ENCODE measurements at places on chromosomes 3 and 15.

DNA sequence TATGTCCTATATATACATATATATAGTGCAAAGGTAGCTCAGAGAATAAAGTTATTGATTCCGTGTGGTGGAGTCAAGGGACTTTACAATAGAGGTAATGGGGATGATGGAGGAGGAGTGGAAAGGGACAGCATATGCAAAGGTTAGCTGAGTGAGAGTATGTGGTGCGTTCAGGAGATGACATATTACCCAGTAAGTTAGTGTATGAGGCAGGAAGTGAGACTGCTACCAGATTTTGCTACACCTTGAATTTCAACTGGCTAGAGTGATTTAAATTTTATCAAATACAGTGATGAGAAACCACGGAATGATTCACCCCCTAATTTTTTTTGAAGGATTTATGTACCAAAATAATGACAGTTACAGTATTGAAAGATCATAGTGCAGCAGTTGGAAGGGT is 2.8 kb downstream of the ACTL6A start:
- DNase-seq, result no peak

DNA sequence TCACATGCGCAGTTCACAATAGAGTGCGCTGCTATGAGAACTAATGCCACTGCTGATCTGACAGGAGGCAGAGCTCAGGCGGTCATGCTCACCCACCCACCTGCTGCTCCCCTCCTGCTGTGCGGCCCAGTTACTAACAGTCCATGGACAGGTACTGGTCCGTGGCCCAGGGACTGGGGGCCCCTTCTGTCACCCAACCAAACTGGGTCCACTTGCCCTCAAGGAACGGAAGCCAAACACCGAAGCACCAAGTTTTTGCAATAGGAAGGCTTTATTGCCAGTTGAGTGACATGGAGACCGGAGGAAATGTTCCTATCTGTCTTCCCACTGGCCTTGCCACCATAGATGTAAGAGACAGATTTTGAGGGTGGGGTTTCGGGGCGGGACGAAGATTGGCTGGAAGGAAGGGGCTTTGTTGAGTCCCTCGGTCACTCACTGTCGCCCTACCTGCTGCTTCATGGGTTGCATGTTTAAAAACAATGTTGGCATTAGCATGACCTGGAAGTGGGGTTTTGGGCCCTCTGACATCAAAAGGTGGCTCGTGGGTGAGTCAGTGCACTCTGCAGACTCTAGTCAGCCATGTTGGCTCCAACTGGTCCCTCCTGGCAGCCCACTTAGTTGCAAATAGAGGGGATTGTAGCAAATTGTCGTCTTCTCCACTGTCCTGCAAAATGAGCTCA is 141.0 kb downstream of the TJP1 start:
- no peak for DNase-seq

- DNase-seq, result no peak
These were observed 12.1 kb downstream of the OSBPL10 start for GRCh38 chr3:31968927-31969418.

DNA sequence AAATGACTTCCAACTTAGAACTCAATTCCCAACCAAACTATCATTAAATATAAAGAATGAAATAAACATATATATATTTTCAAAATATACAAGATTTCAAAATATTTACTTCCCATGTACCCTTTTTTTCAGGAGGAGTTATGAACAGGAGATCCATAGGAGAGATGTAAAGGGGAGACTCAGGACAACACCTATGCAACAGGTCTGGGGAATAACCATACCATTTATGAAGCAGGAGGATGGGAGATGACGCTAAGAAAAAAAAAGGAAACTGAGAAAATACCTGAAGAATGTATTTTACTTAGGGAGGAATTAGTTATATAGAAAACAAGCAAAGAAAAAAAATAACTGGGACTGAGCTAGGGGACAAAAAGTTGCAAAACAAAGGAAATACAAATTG is 23.8 kb downstream of the INTS14 start:
- DNase-seq, result no peak

DNA sequence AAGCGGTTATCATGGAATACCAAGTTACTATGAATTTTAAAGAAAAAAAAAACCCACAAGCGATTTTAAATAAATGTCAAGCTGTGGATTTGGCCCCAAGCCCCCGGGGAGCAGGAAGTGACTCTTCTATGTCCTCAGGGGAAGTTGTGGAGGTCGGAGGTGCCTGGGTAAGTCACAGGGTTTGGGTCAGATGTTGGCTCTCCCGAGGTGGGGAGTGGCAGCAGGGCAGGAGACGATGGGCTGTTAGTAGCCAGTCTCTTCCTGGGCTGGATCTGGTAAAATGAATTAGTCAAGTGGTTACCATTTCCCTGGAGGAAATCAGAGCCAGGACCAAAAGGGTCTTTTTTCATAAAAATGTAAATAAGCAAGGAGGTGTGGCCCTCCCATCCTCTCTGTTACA is 316.7 kb downstream of the TLE3 start:
- no peak for DNase-seq

GRCh38 chr15:90638201-90638691 is 78.9 kb upstream of the BLM start:
- no peak for DNase-seq

- DNase-seq, result no peak
These were observed 5.6 kb downstream of the LINGO1 start for GRCh38 chr15:77627067-77627466.

- no peak for DNase-seq
These were observed at the start of gene TMEM108 for GRCh38 chr3:133038089-133038730. Gene TMEM108, plus strand, starts transcription at chr3:133038391.

DNA sequence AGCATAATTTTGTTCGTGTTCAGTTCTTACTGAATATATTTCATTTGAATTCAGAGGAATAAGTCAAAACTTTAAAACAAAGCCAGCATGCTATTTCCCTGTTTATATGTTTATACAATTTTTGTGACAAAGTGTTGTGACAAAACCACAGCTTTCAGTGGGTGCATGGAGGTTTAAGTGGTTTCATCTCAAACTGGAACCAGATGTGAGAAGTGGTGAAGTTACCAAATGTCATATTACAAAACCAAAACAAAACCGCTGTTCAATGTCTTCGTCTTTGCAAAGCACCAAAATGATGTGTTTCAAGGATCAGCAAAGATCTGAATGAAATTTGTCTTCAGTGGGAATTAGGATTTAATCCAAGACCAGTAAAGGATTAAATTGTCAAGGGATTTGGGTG is 59.3 kb upstream of the OSTN start:
- no peak for DNase-seq

- DNase-seq, result no peak
These were observed 11.2 kb downstream of the LRIG1 start for GRCh38 chr3:66489581-66489980.

DNA sequence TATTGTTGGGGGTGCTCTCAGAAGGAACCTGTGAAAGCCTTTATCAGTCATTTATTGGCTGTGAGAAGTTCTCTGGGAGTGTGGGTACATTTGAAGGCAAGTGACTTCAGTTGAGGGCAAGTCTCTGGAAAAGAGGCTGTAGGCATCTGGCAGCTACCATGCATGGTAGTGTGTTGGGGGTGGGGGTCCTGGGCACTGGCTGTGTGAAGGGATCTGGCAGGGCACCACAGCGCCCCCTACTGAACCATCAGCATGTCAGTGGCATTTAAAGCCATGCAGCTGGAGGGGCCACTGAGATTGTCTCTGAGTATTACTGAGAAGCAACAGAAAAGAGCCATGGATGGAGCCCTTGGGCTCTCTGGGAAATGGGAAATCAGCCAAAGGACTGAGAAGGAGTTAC is 30.6 kb downstream of the CRTAP start:
- no peak for DNase-seq

DNA sequence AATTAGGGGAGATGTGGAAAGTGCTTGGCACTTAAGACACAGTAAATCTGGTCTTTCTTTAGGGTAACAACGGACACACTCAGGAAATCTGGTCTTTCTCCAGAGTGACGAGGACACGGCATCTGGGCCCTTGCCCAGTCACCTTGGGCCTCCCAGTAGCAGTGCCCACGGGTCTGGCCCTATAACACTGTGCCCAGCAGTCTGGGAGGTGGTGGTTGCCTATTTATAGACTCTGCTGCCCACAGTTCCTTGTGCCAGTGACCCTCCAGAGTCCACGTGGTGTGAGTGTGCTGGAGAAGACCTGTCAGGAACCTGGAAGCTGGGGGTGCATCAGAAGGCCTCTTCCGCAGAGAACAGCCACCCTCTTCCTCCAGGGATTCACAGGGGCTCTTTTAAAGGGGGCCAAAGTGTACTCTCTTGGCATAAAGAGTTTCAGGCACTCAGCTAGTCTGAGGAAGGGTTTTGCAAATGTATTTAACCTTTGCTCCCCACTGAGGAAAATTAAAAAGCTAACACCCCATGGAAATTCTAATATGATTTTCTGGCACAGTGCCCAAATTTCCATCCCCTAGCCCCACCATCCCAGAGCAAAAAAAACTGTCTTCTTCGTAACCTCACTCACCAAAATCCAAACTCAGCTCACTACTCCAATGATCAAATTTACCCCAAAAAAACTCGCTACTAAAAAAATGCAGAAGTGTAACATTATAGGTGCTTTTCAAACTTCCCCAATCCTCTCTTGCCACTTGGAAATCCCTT is 15.4 kb downstream of the WNT5A start:
- no peak for DNase-seq

- DNase-seq, result no peak
These were observed 511.4 kb upstream of the MCTP2 start for GRCh38 chr15:93719921-93720351.

- DNase-seq, result no peak
These were observed 47.9 kb downstream of the YEATS2 start for GRCh38 chr3:183745300-183746098.

DNA sequence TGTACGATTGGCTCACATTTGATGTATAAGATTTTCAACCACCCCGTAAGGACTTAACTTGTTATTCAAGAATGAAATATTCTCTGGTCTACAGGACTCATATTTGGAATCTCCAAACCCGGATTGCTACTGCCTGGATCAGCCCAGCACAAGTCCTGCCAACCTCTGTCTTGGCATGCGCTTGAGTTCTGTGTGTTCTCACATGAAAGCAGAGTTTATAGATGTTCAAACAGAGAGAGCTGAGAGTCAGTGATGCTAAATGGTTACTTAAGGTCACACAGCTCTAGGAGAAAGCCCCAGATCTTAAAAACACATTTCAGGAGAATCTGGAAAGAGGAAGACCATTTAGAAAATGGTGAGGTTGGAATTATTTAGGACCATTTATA is 268.0 kb upstream of the TBL1XR1 start:
- DNase-seq, result no peak

- DNase-seq, result peak; percentile 13
These were observed 455 bp upstream of the ABHD17C start for GRCh38 chr15:80694611-80695098.

DNA sequence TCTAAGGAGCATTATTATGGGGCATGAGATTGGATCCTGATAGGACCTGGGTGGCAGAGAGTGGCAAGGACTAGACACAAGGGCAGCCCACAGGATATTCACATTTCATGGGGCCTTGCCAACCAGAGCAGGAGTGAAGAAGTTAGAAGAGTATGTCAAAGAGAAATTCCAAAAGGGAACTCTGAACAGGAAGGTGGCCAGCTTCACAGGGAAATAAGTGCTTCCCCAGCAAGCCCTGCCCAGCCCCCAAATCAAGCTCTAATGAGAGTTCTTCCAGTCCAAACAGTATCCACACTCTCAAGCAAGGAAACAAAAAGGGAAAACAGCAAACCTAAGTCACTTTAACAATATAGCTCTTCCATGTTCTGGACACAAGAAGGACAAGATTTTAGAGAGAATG is 130.2 kb upstream of the COL8A1 start:
- no peak for DNase-seq

DNA sequence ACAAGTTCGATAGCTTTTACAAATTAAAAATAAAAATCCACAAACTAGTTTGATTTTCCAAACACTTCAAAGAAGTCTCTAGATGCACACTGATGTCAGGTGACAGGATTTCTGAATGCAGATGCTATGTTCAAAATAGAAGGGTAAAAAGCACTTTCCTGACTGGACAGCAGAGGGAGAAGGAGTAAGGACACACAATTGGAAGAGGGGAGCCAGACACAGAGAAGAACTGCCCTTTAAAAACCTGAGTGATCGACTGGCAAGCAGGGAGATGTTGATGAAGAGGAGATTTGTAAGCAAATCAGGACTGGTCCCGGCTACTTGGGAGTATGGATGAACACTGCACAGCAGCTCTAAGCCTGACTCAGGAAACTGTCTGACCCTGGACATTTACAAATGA is 612.8 kb downstream of the MAGI1 start:
- DNase-seq, result no peak

GRCh38 chr3:49421890-49422378 is 339 bp downstream of the AMT start:
- DNase-seq, result no peak

GRCh38 chr3:141312354-141313092 is 55.8 kb upstream of the ZBTB38 start:
- no peak for DNase-seq

- no peak for DNase-seq
These were observed 229.9 kb upstream of the TRIM42 start for GRCh38 chr3:140448001-140448400.

DNA sequence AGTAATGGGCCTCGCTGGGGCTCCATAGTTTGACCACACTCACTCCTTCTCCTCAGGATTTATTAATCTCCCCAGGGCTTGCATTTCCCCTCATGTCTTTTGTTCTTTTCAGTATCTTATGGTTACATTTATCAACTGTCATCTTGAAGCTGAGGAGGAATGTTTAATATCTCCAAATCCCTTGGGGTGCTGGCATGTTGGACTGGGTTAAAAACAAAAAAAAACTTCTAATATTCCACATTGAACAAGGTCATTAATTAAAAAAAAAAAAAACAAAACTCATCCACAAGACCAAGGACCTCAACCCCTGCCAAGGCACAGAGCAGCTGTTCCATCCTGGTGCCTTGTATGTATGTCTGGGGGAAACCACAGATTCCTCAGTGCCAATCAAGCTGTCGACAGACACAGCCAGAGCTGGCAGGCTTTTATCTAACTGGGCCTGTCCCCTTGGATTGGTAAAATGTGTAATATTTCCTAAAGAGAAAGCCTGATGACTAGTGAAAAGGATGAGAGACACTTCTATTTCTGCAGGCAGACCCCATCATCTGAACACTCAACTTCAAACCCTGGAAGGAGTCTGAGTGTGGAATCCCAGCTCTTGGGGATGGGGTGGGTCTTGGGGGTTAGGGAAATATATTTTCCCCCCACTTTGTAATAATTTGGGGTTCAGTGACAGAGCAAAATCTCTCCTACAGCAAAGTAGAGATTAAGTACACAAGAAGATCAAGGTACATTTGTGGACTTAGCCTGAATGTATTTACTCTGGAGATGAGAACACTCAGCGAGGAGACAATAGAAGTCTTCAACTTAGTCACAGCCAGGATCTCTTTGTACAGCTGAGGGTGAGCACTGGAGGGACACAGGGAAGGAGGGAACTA is 69.1 kb downstream of the TTC23 start:
- DNase-seq, result no peak

GRCh38 chr3:120568598-120568997 is 27.5 kb upstream of the NDUFB4 start:
- DNase-seq, result no peak
